ENCODE measurements at places on chromosomes 7 and 10. TPM values are rescaled to one million over a fixed set of nuclear protein-coding genes. Genes with fewer than 3 reads are reported as not detected.

ATG9B gene
- 5.0 TPM for total RNA-seq

GDF2 gene
- not detected for total RNA-seq

MKX gene
- total RNA-seq: not detected

SFRP5 gene
- not detected for total RNA-seq

DRGX gene
- total RNA-seq: not detected

RBP3 gene
- not detected for total RNA-seq

GPR15LG gene
- not detected for total RNA-seq

MSMB gene
- total RNA-seq: not detected

CTBP2 gene
- total RNA-seq: 0.48 TPM

NPY gene
- total RNA-seq: not detected

TMEM196 gene
- total RNA-seq: not detected

SPDYE5 gene
- total RNA-seq: not detected

VSTM4 gene
- total RNA-seq: 0.57 TPM

ASB10 gene
- total RNA-seq: not detected

NPSR1 gene
- not detected for total RNA-seq

FXYD4 gene
- total RNA-seq: not detected

ATP6V1F gene
- 132 TPM for total RNA-seq

TLX1 gene
- not detected for total RNA-seq

GLI3 gene
- not detected for total RNA-seq

LAMB1 gene
- total RNA-seq: 0.41 TPM

HYAL4 gene
- not detected for total RNA-seq

CABCOCO1 gene
- not detected for total RNA-seq

EBLN1 gene
- total RNA-seq: not detected

CACNB2 gene
- 1.6 TPM for total RNA-seq

PAOX gene
- 11.9 TPM for total RNA-seq

LLCFC1 gene
- not detected for total RNA-seq

ST8SIA6 gene
- total RNA-seq: not detected

THNSL1 gene
- 3.1 TPM for total RNA-seq

ADAM12 gene
- 0.02 TPM for total RNA-seq

SEMA3A gene
- 0.25 TPM for total RNA-seq

GSTO1 gene
- 174 TPM for total RNA-seq

AMZ1 gene
- total RNA-seq: 0.07 TPM

FAM180A gene
- total RNA-seq: not detected

SLC37A3 gene
- total RNA-seq: 98.3 TPM

FRMD4A gene
- 0.32 TPM for total RNA-seq

CDC14C gene
- total RNA-seq: not detected

KIAA1549 gene
- 1.3 TPM for total RNA-seq

LRMDA gene
- not detected for total RNA-seq

WASL gene
- 6.6 TPM for total RNA-seq

CFAP69 gene
- total RNA-seq: 0.34 TPM

EGFR gene
- total RNA-seq: not detected
